ENCODE measurements at places on chromosomes 4 and X.

- DNase-seq: no peak
Measured at GRCh38 chrX:10178866-10179463, 22.2 kb downstream of the CLCN4 start.

GRCh38 chr4:98929341-98930267, 671 bp upstream of the EIF4E start:
- DNase-seq: peak; percentile 31

DNA sequence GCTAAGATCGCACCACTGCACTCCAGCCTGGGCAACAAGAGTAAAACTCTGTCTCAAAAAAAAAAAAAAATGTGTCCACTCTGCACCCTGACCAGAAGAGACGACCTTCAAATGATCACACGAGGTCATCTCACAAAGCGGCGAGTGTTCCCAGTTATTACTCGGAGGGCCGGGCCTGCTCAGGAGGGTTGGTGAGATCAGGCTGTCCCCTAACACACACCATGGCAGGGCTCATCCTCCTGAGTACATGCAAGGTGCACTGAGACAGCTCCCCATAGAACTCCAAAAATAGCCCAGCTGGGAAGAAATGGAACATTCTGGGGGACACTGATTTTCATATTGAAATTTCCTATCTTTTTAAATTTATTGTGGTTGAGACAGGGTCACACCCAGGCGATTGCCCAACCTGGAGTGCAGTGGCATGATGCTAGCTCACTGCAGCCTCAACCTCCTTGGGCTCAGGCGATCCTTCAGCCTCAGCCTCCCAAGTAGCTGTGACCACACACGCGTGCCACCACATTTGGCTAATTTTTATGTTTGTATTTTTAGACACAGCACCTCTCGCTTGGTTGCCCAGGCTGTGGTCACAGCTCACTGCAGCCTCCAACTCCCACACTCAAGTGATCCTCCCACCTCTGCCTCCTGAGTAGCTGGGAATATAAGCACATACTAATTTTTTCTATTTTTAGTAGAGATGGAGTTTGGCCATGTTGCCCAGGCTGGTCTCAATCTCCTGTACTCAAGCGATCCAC, 51.5 kb downstream of the DHRSX start:
- no peak for DNase-seq

DNA sequence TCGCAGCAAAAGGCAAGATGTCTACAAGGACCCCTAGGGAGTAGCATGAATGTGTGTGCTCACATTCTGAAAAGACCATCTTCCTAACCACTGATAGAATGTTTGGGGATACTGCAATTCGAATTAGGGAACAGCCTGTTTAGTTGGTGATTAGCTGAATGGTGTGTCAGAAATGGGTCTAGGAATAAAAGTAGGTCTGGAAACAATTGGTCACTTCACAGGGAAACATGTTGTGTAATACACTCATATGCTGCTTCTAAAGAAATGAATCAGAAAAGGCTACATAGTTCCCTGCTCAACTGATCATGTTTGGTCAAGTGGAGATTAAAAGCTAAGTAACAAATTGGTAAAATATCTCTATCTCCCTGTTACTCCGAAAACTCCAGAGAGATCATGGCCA, 2362.4 kb upstream of the TENM3 start:
- DNase-seq: no peak

- no peak for DNase-seq
Measured at GRCh38 chr4:53990641-53991040, 73.8 kb downstream of the CHIC2 start.
